ENCODE measurements at places on chromosomes 4 and X.

- no peak for DNase-seq
These were observed 14.1 kb downstream of the RPGR start for GRCh38 chrX:38313190-38313589.

DNA sequence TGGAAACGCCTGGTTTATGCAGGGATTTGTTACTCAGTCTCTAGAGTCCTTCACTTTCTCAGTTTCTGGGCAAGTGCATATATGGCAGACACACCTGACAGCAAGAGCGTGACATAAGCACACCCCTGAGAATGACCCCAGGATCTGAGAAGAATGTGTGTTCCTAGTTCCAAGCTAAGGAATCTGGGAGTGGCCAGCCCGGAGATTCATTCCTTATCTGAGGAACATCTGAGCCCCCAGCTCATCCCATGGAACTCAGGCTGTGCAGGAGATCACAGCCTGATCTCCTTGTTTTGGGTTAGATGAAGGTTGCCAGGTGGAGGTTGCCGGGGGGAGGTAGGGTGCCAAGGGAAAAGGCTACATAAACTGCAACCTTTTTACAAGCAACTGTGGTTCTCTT is 23.8 kb upstream of the KIAA0232 start:
- DNase-seq = no peak

GRCh38 chrX:49242545-49243066 is 7.3 kb downstream of the CCDC22 start:
- no peak for DNase-seq

DNA sequence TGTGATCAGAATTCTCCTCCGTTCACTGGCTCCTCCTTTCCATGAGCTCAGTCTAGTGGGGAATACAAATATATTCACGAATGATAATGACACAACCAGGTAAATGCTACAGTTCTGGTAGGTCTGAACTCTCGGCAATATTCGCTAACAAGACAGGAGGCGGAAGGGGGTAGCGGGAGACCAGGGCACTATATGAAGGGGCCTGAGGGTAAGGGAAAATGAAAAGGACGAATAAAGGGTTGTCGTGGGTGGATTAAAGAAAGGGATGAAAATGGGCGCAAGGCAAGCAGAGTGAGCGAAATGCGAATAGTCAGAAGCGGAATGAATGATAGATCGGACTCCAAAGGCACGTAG is 743 bp downstream of the NKAP start:
- DNase-seq = no peak

DNA sequence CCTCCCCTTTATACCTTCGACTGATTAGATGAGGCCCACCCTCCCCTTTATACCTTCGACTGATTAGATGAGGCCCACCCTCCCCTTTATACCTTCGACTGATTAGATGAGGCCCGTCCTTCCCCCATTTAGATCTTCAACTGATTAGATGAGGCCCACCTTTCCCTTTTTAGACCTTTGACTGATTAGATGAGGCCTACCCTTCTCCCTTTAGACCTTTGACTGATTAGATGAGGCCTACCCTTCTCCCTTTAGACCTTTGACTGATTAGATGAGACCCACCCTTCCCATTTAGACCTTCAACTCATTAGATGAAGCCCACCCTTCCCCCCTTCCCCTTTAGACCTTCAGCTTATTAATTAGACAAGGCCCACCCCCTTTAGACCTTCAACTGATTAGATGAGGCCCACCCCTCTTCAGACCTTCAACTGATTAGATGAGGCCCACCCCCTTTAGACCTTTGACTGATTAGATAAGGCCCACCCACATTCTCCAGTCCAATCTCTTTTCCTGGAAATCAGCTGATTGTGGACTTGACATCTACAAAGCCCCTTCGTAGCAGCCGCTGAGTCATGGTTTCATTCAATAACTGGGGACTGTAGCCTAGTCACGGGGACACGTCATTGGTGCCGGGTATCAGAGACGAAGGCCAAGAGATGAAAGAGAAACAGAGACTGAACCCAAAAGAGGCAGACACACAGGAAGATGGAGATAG is 28.8 kb upstream of the IL3RA start:
- DNase-seq = no peak

GRCh38 chrX:287670-288069 is 6.5 kb downstream of the PLCXD1 start:
- no peak for DNase-seq

GRCh38 chrX:153384390-153384789 is 16.8 kb downstream of the PNMA6E start:
- DNase-seq = no peak

GRCh38 chrX:151680805-151681204 is 14.5 kb upstream of the PRRG3 start:
- DNase-seq = peak; percentile 41

Data from stimulated activated CD4-positive, alpha-beta T cell treated with anti-CD3 and anti-CD28 coated beads, TNF-alpha, amount 100 ng/mL, for 1 hour (primary cell).